COLO829 (cell line): ENCODE measurements at places on chromosomes 3 and 15.

GRCh38 chr15:84625123-84625522 is 24.3 kb downstream of the ZSCAN2 start:
- no peak for DNase-seq

DNA sequence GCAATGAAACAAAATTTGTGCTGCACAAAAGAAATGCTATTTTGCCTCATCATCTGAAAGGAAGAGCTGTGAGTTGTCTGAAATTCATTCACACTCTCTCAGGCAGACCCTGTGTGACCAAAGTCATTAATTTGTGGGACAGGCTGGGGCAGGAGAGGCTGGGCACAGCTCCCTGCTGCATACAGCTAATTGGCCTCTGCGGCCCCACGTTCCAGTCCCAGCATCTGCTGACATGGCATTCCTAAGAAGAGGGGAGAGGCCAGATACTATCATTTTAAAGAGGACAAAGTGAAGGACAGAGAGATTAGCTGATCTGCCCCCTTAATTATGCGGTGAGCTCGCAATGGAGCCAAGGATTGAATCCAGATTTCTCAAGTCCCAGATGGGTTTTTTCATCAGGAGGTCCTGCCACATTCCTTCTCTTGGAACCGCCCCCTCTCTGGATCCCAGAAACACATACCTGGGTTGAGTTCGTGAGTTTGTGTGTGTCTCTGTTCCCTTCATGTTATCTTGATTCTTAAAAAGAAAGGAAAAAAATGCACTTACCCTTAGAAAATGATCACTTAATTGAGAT is 25.1 kb downstream of the POLR2M start:
- no peak for DNase-seq

DNA sequence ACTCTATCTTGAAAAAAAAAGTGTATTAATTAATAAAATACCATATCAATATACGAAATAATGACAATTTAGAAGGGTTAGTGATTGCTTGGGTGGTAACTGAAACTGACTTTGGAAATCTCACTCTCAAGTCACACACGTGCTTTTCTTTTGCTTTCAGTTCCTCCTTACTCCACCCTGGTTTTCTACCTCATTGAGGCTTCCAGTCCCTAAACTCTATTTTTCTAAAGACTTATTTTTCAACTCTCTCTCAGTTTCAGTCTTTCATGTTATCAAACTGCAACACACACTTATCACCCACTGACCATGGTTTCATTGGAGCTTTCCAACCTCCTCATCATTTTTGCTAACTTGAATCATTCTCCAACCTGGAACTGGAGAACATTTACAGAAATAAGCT is 23.5 kb downstream of the IL12A start:
- DNase-seq: no peak

GRCh38 chr15:59688423-59688781 is 718 bp downstream of the BNIP2 start:
- DNase-seq: no peak

GRCh38 chr3:30145281-30145680 is 461.1 kb upstream of the TGFBR2 start:
- DNase-seq: no peak

DNA sequence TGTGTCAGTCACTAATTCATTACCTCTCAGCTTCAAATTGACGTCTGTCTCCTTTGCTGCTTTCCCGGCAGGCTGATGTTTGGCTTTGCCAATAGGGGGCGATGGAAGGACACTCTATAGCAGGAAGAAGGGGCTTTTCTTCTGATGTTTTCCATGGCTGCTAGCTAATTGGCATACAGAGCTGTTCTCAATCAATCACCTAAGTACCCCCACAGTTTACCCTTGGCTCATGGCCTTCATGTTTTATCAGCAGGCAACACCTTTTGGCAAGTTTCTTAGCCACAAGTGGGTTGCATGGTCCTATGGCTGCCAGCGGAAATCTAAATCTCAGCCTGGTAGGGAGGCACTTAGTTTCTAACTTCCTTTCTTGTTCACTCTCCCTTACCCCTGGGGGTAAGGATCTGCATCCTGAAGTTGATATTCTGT is 45.0 kb downstream of the ESYT3 start:
- peak; percentile 82 for DNase-seq

- no peak for DNase-seq
These were observed 51.3 kb downstream of the CCK start for GRCh38 chr3:42214565-42215283.

GRCh38 chr15:52351206-52351908 is 55.8 kb upstream of the MYO5C start:
- no peak for DNase-seq

DNA sequence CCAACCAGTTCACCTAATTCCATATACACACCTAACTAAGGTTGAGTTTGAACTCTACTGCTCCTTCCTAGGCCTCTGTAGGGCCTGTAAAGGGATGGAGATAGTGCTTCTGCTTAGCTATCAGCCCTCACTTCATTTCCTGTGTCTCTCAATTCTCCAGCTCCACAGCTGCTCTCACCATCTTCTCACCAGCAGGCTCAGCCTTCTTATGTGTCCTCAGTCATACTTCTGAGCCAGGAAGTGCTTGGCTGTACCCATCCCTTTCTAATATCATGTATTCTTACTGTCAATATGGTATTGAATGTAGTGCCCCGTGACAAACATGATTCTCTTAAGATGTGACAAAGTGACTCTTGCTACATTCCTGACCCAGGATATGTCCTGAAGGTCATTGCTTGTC is 116.9 kb downstream of the SLC9A9 start:
- DNase-seq: no peak

GRCh38 chr15:29668120-29668602 is 154.1 kb downstream of the TJP1 start:
- peak; percentile 69 for DNase-seq

GRCh38 chr3:4680871-4681300 is 187.7 kb downstream of the ITPR1 start:
- no peak for DNase-seq

DNA sequence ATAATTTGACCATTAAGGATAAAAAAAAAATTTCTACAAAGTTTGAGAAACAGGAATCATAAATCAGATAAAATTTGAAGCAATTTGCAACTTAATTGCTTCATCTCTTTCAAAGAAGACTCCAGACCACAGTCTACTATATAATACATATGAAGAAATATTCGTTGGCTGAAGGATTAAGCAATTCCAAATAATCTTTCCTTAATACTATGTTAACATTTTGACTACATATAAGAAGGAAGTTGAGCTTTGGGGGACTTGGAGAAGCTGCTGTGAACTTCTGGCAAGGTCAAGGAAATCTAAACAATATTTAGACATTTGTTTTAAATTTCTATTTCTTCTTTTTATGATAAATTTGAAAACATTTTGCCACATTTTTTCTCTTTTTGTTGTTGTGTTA is 13.5 kb upstream of the GABRR3 start:
- DNase-seq: no peak

DNA sequence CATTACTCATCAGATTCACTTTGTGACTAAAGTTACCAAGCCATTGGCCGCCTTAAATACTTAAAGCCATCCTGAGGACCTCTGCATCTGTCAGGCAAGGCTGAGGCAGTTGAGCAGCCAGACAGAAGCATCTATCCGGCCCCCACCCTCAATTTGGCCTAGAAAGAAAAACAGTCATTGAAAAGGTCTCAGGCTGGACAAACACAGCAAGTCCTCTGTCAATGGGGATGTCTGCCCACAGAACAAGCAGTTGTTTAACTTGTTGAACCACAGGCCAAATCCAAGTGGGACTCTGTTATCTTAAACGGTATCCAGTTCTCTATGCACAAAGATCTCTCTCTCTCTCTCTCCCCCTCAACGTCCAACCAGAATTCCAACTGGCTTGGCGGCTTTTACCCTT is 2.8 kb downstream of the ZIC4 start:
- DNase-seq: no peak

- no peak for DNase-seq
These were observed 43.0 kb downstream of the USP13 start for GRCh38 chr3:179695672-179696313.

- peak; percentile 37 for DNase-seq
These were observed 3.9 kb upstream of the CCDC9B start for GRCh38 chr15:40344631-40345120.
